Mesothelial cell of epicardium (in vitro differentiated cells): ENCODE measurements at places on chromosomes 1 and 21. TPM values are rescaled to one million over a fixed set of nuclear protein-coding genes. Genes with fewer than 3 reads are reported as not detected.
A peak's percentile ranks its signal among the peaks of the same experiment; 100 is the strongest.

DNA sequence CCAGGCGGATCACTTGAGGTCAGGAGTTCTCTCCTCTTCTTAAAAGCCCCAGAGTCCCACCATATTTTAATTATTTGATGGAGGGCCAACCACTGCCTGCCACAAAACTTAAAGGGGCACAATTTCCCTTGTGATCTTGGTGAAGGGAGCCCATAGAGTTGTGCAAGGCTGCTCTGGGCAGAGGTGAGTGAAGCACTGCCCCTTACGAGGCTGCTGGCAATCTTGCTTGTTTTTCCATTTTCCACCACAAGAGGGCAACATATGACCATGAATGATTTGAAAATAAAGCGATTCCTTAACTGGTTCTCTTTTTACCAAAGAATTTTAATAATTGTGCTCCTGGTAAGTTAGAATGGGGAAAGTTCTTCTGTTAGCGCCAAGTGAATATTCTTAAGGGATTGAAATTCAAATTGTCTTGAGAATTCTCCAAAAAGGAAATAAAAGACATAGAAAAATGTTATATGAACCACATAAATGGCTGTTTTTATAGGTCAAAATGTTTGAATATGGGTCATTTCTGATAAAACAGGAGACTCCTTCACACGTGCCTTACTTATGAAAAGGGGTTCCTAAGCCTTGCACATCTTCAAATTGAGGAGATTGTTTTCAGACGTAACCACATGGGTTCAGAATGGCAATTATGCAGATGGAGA is 22.7 kb downstream of the PGM1 start:
- DNase-seq: peak; percentile 56

DNA sequence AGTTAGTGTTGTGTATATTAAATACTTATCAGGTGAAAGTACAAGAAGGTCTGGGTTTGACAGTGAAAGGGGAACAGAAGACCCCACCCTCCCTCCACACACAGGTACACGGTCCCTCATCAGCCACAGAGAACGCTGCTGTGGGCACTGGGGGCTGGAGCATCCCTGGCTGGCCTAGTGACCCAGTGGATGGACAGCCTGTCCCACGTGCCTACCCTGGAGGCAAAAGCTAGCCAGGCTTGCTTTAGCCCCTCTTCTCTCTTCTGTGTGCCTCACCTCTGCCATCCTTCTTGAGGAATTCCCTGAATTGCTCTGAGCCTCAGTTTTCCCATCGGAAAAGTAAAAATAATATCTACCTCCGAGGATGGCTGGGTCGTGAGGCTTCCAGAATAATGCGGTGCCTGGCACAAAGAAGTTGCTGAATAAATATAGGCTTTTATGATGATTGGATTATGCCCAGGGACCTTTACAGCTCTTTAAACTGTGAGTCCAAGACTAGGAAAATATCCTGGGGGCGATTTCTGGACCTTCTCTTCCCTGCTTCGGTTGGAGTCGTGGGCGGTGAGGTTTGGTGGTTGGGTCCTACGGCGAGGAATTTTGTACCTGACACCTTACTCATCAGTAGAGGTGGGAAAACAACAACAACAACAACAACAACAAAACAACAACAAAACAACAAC is 918 bp downstream of the IFNLR1 start:
- DNase-seq: no peak

GRCh38 chr1:158930504-158930903 is 848 bp upstream of the PYHIN1 start:
- no peak for DNase-seq

DNA sequence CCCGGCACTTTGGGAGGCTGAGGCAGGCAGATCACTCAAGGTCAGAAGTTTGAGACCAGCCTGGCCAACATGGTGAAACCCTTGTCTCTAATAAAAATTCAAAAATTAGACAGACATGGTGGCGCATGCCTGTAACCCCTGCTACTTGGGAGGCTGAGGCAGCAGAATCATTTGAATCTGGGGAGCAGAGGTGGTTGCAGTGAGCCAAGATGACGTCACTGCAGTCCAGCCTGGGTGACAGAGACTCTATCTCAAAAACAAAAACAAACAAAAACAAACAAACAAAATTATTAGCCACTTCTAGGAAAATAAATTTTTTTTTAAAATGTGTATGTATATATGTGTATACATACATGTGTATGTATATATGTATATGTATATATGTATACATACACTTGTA is 320.3 kb upstream of the ADGRL4 start:
- no peak for DNase-seq

- no peak for DNase-seq
Observed at GRCh38 chr1:71921935-71922559, 360.3 kb downstream of the NEGR1 start.

DNA sequence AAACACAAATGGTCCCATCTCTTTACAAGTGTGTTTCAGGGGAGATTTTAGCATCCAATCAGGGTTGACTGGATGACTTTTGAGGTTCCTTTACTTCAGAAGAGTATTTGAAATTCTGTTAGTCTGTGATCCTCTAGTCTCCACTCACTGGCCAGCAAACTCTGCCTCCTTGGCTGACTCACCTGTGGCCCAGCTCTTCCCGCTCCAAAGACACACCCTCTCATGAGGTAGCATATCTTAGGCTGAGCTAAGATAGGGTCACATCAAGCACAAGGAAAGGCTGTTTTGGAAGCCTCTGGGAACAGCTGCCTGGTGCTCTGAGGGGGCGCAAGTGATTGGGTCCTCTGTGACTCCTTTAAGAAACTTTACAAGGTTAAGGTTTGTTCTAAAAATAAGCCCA is 102.3 kb upstream of the FGGY start:
- DNase-seq: no peak

GRCh38 chr1:178724376-178724727 is 692 bp upstream of the RALGPS2 start:
- DNase-seq: no peak

DNA sequence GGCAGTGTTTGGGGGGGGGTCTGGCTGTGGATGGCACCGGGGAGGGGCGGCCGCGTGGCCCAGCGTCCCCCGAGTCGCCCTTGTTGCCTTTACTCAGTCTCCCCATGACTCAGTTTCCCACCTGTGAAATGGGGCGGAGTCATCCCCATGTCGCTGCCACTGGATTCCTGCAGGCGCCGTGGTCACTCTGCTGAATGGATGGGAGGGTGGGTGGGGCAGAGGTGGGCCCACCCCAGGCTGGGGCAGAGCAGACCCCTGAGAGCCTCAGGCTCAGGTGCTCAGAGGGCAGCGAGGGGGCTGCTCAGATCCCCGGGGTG is 2.0 kb downstream of the COL6A1 start:
- DNase-seq: no peak

DNA sequence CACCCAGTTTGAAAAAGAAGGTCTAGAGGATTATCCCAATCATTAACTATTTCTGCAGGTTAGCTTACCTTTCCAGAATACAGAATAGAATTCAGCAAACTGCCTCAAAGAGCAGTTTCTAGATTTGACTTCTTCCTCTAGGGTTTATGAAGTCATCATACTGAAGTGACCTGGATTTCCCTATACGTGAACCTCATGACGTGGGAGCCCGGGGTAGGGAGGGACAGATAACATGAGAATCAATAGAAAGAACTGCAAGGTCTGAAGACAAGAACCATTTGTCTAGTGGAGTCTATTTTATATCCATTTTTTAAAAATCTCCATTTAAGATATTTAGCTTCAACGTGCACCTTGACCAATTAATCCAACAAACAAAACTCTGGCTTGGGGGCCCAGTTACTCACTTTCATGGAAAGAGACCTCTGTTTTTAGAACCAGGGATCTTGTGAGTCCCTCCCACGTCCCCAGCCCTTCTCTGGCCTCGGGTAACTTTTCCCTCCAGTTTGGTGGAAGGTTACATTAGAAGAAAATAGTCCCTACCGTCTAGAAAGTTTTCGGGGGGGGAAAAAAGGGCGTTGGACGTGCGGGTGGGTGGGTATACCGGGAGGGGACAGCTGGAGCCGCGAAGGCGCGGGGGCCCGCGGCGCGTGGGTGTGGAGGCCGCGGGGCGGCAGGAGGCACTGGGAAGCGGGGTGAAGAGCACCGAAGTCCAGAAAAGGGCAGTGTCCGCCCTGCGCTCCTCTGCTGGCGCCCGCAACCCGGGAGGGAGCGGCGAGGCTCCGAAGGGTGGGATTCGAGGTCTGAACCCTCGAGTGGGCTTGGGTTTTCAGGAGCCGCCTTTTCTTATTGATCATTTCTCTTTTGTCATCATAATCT is 13.8 kb upstream of the POGZ start:
- peak; percentile 26 for DNase-seq

GRCh38 chr1:64942118-64942517 is 24.2 kb downstream of the JAK1 start:
- DNase-seq: no peak

DNA sequence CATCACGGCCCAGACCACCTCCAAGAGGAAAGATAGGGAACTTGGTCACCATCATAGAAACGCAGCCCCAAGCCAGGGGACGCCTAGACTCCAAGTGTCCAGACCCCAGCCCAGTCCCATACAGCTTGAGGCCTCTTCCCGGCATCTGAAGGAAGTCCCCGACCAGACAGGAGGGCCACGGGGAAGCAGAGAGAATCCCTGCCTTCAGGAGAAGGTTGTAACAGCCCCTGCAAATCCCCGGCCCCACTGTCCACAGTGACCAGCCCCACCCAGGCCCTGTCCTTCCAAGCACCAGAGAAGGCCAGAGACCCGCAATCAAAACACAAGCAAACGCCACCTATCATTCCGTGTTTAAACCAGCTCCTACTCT is 1.7 kb downstream of the SLC19A1 start:
- DNase-seq: peak; percentile 13

DNA sequence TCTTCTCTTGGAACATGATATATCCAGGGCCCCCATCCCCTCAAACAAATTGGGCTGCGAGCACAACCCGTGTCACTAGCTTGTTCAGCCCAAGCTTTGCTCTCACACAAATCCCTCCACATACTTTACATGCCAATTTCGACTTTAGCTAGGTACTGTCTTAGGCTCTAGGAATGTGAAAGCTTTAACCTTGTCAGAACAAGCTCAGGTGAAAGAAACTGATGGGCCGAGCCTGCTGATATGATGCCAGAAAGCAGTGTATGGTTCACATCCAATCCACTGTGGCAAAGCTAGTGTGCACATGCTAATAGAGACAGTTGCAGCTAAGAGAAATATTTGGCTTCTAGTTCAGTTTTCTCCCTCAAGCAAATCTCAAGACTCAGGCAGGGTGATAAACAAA is 79.5 kb downstream of the TNFSF18 start:
- no peak for DNase-seq

DNA sequence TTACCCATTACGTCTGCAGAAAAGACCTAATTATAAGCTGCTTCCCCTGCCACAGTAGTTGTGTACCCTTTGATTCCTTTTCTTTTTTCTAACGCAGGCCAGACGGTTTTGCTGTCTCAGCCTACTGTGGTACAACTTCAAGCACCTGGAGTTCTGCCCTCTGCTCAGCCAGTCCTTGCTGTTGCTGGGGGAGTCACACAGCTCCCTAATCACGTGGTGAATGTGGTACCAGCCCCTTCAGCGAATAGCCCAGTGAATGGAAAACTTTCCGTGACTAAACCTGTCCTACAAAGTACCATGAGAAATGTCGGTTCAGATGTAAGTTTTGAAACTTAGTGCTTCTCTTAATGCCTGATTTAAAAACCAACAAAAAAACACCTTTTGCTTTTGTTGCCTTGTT is 35.8 kb downstream of the ATF6 start:
- no peak for DNase-seq

DNA sequence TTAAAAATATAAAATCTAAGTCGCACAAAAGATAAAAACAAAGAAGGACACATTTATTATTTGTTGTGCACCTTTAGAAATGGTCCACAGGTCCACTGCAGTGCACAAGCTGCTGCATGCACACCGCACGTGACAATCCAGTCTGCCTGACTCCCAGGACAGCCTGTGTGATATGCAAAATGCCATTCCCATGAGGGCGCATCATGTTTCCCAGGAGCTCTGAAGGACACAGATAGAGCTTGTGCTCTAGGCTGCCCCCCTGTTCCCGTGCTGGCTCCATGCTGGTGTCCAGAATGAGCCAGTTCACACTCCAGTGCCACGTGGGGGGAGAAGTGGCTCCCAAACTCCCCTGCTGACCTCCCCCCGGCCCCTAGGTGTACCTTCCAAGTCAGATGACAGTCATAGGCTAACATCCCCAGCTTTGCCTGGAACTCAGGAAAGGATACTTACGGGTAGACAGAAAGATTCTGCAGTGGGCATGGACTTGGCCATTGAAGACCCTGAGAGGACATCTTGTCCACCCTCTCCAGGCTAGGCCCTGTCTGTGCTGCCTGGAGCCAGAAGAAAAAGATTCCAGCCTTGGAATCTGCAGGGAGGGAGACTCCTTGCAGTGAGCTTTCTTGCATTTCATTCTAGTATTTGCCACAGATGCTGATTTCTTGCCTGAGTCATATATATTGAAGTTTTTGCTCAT is 26.3 kb downstream of the RAB7B start:
- DNase-seq: no peak

GRCh38 chr1:214861615-214862014 is 220.9 kb upstream of the KCNK2 start:
- DNase-seq: no peak

DNA sequence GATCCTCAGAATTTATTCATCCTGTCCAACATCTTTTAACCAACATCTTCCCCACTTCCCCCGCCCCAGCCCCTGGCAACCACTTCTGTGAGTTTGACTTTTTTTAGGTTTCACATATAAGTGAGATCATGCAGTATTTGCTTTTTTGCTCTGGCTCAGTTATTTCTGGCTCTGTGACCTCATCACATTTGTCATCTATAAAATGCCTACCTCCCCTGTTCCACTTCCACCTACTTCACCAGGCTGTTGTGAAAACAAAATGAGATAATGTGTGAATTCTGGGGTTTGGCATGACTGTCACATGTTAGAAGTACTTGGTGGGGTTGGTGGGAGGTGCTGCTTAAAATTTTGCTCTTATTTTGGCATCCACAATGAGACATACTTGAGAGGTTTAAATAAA is 18.4 kb downstream of the HHAT start:
- DNase-seq: no peak

GRCh38 chr21:35896060-35896459 is 164.3 kb downstream of the SETD4 start:
- no peak for DNase-seq

DNA sequence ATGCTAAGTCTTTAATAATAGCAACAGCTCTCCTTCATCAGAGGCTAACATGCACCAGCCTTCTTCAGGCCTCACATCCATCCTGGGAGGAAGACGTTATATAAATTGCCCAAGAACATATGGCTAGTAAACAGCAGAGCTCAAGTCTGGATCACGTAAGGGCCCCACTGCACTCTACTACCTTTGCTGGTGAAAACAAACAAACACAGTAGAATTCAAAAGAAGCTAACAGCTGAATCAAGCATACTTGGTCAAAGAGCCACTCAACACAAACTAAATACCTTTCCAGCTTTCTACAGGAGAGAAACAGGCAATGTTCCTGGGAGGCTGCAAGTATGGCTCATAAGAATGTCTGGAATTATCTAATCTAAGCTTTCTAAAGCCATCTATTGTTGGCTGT is 66.0 kb downstream of the WLS start:
- DNase-seq: no peak

Gene IL20
- not detected in 3 replicates for total RNA-seq

Gene SHISAL2A
- total RNA-seq: 0.99 to 1.4 TPM (median 1.4 TPM) in 3 replicates

Gene FLG
- total RNA-seq: not detected in 3 replicates

Gene CCDC27
- total RNA-seq: not detected in 3 replicates

Gene ACTL8
- not detected in 3 replicates for total RNA-seq

Gene GMEB1
- total RNA-seq: 18.6 to 20.3 TPM (median 19.1 TPM) in 3 replicates

Gene GRHL3
- total RNA-seq: 17.1 to 19.1 TPM (median 17.9 TPM) in 3 replicates

Gene BRDT
- total RNA-seq: not detected in 3 replicates

Gene SLC5A9
- total RNA-seq: 0.07 TPM in 2 of 3 replicates, not detected in the other

Gene OR2M3
- not detected in 3 replicates for total RNA-seq

Gene OPRD1
- 0.27 to 0.66 TPM (median 0.34 TPM) in 3 replicates for total RNA-seq
